ENCODE measurements at places on chromosomes 5 and 9.

DNA sequence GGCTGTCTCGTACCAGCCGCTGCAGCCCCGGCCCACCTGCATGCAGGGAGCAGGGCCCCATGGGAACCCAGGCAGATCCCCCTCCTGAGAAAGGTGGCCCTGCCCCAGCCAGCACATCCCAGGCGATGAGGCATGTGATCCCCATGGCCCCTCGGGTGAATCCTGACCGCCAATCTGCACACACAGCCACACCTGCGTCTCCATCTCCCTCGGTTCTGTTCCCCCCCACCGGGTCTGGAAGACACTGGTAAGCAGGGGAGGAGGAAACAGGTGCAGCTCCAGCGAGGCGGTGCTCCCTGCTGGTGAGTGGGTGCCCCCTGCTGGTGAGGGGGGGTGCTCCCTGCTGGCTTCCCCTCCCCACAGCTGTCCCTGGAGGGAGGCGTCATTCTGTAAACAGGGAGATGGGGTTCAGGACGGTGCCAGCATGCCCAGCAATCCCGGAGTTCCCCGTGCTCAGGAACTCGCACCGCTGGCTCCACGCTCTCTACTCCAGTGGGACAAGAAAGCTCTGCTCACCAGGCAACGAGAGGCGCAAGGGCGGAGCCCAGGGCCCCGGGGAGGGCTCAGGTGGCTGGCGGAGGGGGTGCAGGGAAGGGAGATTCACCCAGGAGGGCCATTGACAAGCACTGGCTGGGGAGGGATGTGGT lies 28.4 kb upstream of the SLC12A7 start:
- peak; percentile 57 for DNase-seq

GRCh38 chr9:18260521-18260920 lies 213.4 kb upstream of the ADAMTSL1 start:
- DNase-seq: peak; percentile 71

GRCh38 chr5:83993803-83994202 lies 273.1 kb upstream of the HAPLN1 start:
- no peak for DNase-seq

DNA sequence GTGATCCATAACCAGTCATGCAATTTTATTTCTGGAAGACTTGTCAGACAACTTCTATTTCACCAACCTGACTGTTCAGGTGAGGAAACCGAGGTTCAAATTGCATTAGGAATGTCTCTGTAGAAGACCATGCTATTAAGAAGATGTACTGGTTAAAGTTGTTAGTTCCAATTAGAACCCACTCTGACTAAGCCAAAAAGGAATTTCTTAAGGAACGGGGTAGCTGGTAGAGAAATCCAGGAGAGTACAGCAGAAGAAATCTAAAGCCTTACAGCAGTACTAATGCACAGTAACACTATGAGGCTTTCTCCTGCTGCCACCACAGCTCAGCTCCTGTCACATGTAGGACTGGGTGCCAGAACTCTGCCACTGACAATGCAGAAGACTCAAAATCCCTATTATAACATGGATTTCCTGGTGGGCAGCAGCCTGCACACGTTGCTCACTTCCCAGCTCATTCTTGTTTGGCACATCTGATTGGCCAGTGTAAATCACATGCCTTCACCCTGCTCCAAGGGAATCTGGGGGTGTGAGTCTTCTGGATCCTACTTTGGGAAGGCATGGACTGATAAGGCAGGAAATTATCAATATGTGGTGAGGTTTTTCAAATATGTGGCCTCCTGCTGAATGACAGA lies 37.1 kb downstream of the CAST start:
- DNase-seq: no peak

DNA sequence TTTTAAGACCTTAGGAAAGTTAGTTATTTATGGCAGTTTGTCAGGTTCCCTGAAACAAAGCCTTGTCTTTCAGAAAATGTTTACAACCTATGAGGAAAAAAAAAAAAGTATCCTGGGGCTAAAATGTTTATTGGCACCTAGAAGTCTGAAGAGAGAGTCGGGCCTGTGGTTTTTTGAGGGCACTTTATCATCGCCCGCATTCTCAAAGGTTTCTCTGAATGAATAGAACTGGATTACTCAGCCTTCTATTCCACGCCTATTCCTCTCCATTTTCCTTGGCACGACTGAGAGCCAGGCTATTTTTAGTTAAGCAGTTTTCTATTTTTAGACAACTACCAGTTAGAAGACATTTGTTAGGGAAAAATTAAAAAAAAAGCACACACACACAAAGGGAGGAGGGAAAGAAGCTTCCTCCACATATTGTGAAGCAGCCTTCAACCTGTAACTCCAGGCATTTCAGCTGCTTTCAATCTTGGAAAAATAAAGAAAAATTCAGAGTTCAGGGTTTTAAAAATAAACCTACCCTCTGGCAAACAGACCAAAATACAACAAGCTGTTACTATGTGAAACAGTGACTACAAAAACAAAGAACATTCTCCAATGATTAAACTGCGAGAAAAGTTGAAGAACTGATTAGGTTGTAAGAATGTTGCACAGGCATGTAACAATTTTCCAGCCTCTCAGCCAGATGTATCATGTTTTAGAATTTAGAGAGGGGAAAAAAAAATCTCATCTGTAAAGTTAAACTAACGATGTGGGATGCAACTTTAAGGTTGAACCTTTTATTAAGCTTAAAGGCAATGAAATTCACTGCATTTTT lies 97.0 kb downstream of the MEF2C start:
- DNase-seq: peak; percentile 87

- DNase-seq: no peak
Measured at GRCh38 chr5:168726342-168726741, 147.2 kb upstream of the PANK3 start.

DNA sequence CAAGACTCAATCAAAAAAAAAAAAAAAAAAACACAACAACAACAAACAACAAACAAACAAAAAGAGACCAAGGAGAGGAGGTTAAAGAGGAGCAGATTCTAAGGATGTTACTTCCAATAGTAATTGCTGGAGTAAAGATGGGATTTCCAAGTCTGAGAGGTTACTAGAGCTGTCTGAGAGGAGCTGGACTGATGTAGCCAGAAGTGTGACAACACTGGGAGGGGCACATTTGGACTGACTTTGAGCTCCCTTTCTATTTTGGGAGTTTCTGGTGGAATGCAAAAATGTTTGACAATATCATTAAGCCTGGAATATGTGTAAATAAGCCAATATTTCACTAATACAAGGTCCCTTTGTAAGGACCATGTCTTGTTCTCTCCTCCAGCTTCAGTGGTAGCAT lies 25.3 kb upstream of the PANK3 start:
- DNase-seq: no peak

GRCh38 chr5:171524466-171524865 lies 105.0 kb downstream of the FGF18 start:
- DNase-seq: no peak

- no peak for DNase-seq
Measured at GRCh38 chr5:16510098-16510497, 44.5 kb upstream of the ZNF622 start.

- DNase-seq: no peak
Measured at GRCh38 chr9:78630966-78631365, 334.0 kb downstream of the PSAT1 start.

DNA sequence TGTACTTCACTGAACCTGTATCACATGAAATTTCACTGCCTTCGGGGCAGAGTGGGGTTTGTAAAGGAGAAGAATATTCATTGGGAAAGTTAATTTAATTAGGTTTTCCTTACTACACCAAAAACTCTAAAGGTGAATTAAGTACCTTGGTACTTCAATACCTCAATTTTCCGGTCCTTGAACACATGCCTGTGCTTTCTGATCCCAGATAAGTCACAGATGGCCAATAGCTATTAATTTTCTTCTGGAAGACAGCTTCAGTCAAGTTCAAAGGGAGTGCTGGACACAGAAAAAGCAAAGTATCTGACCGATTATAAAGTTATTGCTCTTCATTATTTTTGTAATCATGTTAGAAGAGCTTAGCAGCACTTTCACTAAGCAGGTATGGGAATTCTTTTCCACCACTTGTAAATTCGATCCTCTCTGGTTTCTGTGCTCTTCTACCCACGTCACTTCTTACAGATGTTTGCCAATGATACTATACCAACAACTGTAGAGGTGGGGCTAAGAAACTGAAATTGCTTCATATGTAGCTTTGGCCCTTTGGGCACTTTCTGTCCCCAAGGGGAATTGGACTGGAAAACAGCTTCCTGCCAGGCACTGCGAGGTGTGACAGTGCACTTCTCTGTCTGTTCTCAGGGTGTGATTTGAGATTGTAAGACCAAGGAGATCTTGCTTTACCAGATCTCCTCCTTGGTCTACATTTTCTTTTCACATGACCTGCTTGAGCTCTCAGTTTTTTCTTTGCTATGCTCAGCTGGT lies 164.0 kb downstream of the CCDC192 start:
- DNase-seq: no peak

- no peak for DNase-seq
Measured at GRCh38 chr9:93898026-93898425, 57.1 kb downstream of the BARX1 start.

GRCh38 chr9:90834828-90835595 lies 33.4 kb downstream of the SYK start:
- peak; percentile 91 for DNase-seq

- DNase-seq: no peak
Measured at GRCh38 chr9:125142560-125143376, 560 bp downstream of the SCAI start.

DNA sequence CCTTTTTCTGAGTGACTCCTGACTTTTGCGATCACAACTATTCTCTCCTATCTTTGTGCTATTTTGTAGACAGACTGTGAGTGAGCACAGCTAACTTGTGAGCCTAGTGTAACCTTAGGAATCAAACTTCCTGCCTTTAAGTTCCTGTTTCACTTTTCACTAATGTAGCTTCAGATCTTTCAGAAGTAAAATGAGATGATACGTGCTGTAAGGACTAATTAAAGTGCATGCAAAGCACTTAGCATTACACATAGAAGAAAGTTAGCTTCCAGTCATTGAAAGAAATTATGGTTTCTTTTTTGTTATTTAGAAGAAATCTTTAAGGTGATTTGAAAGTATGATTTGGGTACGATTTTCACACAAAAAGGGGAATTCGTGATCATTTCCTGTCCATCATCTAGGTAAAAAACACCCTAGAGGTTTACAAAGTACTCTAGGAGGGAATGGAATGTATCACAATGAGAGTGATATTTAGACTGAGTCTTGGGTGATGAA lies 122.7 kb downstream of the ST8SIA4 start:
- no peak for DNase-seq

Measured in NCI-H2029 treated with DMSO at 0.1 percent for 48 hours (cell line).